ENCODE measurements at places on chromosomes 1 and 21.
A peak's percentile ranks its signal among the peaks of the same experiment; 100 is the strongest.

DNA sequence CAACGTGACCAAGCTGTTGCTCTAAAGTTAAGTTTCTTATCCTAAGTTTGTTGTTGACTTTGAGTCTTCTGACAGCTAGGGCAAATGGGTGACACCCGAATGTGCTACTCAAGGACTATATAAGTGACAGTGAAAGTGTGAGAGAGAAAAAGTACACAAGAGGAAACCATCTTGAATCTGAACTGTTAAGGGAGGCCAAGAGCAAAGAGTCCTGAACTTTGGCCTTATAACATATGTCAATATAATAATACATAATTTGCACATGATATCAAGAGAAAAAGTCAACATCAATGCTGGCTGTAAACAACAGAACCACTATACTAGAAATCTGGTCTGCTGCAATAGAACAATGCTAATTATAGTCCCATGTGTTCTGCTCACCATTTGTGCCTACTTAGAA, 29.5 kb downstream of the SYNJ1 start:
- no peak for DNase-seq

DNA sequence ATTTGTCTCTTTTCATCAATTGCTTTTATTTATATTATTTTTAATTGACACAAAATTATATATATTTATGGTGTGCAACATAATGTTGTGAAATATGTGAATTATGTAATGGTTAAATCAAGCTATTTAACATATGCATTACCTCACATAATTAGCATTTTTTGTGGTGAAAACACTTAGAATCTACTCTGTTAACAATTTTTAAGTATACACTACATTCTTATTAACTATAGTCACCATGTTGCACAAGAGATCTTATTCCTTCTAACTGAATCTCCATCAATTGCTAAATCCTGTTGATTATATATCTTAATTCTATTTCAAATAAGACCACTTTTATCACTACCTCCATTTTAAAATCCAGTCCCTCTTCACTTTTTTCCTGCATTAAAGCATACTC, 42.5 kb downstream of the PLPPR5 start:
- DNase-seq = no peak

DNA sequence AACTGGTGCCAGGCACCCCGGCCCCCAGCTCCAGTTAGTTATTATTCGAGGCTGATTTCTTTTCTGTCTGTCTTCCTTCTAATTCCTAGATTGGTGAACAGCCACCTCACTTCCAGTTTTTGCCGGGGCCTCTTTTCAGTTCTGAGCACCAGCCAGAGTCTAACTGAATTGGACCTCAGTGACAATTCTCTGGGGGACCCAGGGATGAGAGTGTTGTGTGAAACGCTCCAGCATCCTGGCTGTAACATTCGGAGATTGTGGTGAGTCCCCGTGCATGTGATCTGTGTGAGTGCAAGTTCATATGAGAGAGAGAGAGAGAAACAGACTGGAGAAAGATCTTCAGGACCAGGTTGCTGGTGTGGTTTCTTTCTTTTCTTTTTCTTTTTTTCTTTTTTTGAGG, 13.5 kb downstream of the NLRP3 start:
- no peak for DNase-seq

DNA sequence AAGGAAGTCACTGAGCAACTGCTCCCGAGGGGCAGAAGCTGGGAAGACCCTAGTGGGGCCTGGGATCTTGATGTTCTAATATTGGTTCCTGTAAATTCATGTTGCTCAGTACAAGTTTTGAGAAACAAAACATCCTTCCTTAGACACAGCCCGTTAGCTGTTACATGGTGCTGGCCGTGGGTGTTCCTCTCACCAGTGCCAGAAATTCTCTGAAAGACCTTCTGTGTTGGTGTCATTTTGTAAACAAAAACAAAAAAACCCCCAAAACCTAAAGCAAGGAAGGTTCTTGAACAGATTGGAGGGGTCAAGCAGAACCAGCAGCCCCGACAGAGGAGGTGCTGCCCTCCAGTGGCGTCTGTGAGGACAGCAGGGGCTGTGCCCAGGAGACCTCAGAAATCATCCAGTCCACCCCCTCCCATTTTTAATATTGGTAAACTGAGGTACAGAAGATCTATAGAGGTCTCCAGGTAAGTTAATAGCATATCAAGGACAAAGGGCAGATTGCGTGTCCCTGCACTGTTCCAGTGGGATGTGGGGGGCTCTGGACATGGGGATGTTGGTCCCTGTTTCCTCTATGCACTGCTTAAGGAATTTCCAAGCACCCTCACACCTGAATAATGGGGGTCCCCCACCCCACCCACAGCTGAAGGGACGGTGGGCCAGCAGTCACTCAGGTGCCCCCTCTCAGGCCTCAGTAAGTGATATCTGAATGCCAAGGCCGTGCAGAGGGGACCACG, 38.2 kb downstream of the SLC2A7 start:
- peak; percentile 54 for DNase-seq

- no peak for DNase-seq
Measured at GRCh38 chr21:34570313-34570712, 44.6 kb downstream of the RCAN1 start.

- no peak for DNase-seq
Measured at GRCh38 chr1:60942896-60943638, 139.3 kb upstream of the NFIA start.

DNA sequence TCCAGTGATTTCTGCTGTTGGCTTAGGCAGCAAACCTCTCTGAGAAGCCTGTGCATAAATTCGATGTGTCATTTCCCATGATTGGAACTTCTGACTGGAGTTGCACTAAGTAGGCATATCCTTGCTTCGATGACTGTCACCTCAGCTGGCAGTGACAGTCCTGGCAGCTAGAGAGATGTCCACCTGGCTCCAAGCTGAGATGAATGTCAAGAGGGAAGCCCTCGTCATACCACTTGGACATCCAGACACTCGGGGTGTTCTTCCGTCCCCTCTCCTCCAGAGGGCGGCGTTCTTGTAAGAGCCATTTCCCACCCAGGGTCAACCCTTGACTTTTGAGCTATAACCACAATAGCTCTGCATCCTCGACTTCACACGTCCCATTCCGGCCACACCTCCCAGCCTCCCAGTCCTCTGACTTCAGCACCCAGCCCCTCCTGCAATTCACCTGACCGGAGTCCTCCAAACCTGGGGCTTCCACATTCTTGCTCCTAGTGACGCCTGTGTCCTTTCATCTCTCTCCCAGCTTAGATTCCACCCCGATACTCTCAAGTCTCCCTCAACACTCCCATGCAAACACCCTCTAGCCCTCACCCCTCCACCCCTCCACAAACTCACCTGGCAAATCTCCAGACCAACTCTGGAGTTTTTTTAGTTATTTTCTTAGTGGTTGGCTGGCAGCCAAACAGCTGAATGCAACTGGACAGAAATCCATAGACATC, 17.3 kb downstream of the CA6 start:
- DNase-seq = peak; percentile 12

- DNase-seq = no peak
Measured at GRCh38 chr1:87202451-87202850, 126.2 kb upstream of the LMO4 start.

DNA sequence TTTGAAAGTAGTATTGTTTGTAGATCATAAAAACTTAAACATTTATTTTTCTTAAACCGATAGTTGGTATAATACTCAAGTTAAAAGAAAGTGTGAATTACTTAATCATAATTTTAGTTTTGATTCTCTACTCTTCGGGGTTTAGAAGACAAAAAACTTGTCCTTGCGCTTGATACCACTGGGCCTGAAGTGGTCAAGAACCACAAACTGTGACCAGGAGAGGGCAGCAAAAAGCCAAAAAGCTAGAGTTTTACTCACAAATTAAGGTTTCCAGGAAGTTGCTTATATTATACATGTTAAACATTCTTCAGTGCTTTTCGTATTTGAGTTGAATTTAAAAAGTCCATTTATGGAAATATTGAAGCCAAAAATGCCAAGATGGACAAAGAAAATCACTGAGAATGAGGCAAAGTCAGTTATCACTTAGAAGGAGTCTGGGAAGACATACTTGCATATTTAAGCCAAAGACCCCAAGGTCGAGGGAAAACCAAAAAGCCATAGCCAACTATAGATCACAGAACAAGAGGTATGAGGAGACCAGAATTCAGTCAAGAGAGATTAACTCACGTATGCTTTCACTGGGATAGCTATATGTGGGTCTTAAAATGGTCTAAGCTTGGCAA, 34.2 kb downstream of the EFCAB7 start:
- no peak for DNase-seq

GRCh38 chr1:197781968-197782721, 6.9 kb upstream of the DENND1B start:
- DNase-seq = no peak

DNA sequence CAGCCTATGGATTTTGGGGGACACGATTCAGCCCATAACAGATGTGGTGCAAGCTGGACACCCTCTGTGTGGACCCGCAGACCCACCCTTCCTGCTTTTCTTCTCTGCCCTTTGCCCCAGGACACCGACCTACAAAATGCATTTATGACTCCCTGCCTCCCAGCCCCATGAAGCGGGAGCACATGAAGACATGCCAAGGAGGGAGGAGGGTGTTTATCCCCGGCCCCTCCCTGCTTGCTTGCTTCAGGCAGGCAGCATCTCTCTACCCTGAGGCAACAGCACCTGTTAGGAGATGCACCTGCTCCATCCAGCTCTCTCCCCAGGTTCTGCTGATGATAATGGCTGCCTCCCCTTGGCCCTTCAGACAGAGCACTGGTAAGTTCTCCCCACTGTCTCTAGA, 187.5 kb downstream of the PSMG1 start:
- no peak for DNase-seq

DNA sequence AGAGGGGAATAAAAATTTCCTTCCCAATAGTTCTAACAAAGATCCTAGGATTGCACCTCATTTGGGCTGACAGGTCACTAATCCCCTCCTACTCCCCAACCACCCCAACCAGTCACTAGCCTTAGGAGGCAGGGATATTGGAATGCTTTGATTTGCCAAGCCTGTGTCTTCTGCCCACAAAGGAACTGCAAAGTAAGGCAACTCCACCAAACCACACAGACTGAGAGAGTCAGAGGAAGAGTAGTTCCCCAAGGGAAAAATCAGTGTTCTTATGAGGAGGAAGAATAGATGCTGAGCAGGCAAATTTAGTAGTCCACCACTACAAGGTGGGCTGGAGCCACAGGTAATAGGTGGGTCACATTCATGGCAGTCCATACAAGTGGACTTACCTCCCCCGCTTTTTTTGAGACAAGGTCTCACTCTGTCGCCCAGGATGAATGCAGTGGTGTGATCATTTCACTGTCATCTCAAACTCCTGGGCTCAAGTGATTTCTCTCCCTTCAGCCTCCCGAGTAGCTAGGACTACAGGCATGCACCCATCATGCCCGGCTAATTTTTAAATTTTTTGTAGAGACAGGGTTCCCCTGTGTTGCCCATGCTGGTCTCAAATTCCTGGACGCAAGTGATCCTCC, 3.7 kb upstream of the TMEM39B start:
- no peak for DNase-seq

GRCh38 chr1:68103011-68103545, 52.7 kb upstream of the DIRAS3 start:
- no peak for DNase-seq

- no peak for DNase-seq
Measured at GRCh38 chr21:44778094-44778493, 23.5 kb downstream of the UBE2G2 start.

DNA sequence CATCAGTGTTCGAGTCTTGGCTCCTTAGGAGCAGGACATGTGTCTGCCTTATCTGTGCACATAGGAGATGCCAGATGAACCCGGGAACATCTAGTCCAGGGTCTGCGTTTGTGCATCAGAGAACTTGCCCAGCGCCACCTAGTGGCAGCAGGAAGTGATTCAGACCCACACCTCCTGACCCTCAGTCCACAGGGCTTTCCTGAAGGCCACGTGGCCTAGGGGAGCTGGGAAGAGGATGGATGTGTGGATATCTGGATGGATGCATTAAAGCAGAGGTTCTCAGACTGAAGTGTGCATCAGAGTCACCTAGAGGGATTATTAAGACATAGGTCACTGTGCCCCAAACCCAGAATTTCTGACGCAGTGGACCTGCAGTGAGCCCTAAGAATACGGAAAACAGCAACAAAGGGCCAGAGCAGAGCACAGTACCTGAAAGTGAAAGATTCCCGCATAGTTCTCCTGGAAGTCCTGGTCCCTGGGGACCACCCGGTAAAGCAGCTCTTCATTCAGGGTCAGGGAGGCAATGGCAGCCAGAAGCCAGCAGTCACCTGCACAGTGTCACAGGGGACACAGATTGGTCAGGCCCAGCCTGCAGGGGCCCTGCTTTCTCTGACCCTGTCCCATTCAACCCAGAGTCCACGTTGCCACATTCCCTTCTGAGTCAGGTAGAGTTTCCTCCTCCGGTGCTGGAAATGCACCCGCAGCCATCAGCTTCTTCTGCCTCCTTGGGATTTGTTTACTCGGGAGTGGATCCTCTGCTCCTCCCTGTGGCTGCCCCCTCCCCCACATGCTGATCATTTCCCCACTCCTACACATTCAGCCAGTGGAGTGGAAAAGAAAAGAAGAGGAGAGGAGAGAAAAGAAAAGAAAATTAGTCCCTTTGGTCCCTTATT, 37.0 kb downstream of the CAPN8 start:
- peak; percentile 1 for DNase-seq

DNA sequence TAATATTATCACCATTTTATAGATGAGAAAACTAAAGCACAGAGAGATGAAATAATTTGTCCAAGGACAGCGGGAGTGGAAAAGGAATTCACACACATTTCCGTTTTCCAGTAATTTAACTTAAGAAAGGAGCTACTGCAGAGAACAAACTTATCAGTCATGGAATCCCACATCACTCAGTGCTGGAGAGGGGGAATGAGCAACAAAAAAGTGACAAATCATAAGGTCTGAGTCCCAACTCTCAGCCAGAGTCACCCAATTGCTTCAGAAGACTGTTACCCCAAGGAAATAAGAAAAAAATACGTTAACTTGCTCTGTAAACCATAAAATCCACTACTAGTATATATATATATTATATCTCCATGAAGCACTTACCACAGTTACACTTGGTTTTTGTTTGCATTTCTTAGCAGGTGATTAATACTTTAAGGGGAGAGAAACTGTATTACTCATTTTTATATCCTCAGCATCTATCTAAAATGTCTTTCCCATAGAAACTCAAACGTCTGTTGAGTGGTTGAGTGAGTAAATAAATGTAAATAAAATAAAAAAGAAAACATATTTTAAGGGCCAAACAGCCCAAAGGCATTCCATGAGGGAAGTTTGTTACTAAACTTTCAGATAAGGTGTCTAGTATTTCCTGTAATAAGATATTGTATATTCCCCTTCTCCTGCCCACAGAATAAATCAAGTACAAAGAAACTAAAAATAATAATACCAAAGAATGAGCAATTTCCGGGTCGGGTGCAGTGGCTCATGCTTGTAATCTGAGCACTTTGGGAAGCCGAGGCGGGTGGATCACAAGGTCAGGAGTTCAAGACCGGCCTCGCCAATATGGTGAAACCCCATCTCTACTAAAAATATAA, 76.8 kb downstream of the SLC45A1 start:
- no peak for DNase-seq

DNA sequence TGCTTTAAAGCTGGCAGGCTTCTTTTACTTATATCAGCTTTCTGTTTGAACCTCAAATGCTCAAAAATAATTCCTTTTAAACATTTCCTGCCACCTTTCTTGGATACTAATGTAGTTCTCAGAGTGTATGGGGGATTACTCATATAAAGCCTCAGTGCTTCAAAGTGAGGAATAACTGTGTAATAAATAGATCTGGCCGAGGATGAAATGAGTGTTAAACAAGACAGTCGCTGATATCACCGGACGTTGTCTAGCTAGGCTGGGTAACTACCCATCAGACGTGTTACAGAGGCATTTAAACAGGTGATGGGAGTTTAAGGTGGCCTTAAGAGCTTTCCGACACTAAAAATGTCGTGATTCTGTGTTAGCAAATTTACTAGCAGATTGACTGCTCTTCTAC, 53.1 kb downstream of the VANGL2 start:
- DNase-seq = no peak
